ENCODE measurements at places on chromosomes 1 and 21.

DNA sequence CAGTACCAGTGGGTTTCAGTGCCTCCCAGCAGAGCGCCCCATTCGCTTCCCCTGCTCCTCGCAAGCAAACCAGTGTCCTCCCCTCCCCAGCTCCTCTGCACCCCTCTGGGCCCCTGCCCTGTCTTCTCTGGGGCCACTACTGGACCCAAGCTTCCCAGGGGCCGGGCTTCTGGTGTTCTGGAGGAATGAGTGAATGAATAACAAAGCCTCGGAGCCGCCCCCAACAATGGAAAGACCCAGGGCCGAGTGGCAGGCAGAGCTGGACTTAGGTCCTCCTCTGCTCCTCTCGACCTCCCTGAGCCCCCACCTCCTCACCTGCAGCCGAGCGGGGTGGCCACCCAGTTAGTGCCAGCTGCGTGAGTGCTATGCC, 37.6 kb downstream of the MATN1 start:
- no peak for DNase-seq

DNA sequence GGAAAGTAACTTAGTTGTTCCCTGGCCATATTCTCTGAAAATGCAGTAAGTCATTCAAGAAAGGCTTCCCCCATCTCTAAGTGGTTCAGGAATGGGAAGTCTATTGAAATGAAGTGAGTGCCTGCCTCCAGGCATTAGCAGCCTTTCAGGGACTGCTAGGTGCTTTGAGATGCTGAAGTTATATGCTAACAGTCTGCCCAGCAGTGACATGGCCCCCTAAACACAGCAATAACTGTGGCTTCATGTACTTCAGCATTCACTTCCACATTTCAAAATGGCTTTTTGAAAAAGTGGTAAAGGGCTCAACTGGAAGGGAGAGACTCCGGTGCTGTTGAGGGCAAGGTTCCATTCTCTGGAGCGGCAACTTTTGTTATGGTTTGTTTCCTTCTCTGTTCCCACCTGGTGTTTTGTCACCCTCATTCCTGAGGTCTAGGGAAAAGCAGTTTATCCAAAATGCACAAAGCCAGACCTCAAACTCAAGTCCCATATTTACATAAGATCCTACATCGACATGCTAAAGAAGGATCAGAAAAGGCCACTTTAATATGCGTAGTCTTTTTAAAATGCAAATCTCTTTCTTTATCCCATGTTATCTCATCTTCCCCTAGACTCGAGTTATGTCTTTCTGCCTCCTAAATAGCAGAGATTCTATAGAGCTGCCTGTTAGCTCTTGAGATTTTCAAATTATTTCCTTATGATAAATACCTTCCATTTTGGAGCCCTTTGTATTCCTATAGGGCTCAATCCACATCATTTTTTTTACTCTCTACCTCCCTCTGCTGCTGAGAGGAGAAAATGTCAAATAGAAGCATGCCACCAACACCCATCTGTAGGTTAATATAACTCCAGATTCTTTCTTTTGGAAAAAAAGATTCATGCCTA, 34.2 kb upstream of the LRRC8C start:
- DNase-seq, result no peak

DNA sequence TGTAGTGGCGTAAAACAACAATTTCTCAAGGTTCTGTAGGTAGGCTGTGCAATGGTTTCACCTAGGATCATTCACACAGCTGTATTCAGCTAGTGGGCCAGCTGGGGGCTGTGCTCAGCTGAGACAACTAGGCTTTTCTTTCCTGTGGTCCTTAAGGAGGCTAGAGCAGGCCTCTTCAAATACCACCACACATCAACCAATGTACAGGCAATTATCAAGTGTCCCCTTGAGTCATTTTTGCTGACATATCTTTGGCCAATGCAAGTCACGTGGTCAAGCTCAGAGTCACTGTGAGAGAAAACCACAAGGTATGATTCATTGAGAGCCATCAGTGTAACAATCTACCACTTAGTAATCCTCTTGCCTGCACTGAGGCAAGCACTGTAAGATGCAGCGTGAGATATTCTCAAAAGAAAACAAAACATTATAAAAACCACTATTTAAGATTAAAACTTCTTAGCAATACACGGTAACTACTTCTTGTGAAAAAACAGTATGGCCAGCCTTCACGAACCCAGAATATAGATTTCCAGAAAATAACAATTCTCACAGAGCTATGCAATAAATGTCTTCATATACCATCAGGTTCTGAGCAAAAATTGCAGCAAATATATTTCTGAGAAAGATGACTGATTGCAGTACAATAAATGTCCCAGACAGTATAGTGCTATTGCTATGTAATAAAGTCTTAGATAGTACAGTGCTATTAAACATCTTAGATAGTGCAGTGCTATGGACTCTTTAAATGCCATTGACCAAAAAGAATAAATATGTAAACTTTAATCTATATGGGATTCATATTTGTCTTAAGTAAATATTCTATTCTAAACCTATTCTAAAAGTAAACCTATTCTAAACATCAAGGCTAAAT, 55.3 kb downstream of the NME7 start:
- DNase-seq, result no peak

DNA sequence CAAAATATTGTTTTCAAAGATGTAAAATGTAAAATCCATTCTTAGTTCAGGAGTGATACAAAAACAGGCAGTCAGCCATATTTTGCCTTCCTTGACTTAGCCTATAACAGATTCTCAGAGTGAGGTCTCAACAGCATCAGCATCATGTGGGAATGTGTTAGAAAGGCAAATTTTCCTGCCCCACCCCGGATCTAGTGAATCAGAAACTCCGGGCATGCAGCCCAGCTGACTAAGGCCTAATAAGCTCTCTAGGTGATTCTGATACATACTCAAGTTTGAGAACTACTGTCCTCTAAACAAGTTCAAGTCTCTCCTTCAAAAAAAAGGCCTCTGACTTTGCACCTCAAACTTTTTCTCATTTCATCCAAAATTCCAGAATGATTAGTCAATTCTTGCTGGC, 46.9 kb upstream of the PRRC2C start:
- peak; percentile 62 for DNase-seq

GRCh38 chr1:43232074-43232473, 37.7 kb upstream of the TMEM125 start:
- no peak for DNase-seq

GRCh38 chr21:26070822-26071425, 99.6 kb downstream of the APP start:
- no peak for DNase-seq

All from right cardiac atrium (tissue), 5 donors.